Progenitor cell of endocrine pancreas (in vitro differentiated cells): ENCODE measurements at places on chromosomes 16 and 17.

- DNase-seq = no peak
Measured at GRCh38 chr16:75948886-75949285, 222.6 kb upstream of the CPHXL start.

GRCh38 chr16:68361485-68361884, 50.7 kb downstream of the PRMT7 start:
- no peak for DNase-seq

GRCh38 chr16:87956365-87957231, 5.4 kb downstream of the BANP start:
- DNase-seq = no peak

DNA sequence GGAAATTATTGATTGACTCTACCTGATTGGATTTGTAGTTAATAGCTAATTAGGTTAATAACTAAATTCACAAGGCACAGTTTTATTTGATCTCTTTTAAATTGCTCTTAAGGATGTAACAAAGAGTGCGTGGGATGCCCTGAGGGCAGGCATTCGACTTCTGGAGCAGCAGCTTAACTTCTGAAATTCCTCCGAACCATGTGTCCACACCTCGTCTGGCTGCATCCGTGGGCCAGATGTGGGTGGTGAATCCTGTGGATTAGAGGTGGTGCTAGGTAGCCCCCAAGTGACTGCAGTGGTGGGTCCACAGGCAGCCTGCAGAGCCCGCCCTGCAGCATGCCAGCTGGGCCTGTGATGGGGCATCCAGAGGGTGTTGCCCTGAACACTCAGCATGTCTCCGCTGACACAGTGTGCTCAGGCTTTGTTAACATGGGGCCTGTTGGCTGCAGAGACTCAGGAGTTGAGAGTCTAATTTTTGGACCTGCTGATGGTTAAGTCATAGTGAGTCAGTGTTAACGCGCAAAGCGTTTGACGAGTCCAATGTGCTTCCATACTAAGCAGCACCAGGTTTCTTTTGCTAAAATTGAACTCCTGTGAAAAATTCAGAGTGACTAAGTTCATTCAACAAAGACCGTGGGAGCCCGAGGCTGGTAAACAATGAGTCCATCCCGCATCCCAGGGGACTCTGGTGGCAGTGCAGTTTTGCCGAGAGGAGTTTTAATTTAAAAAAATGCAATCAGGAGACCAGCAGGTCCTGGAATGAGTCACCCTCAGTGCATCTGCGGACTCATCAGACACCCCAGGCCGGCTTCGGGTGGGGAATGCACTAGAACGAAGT, 3.8 kb upstream of the NPB start:
- DNase-seq = no peak

DNA sequence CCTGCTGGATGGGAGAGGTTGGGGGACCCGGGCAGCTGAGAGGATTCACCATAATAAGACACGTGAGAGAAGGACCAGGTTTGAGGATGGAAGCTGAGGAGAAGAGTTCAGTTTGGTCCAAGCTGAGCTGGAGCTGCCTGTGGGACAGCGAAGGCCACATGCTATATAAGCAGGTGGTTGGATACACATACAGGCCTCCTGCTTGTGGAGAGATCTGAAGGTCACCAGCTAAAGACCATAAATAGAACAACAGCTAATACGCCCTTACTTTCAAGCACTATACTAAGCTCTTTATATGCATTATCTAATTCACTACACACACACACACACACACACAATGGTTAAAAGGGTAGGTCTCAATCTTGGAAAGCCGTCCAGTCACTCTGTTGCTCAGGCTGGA, 32.1 kb downstream of the DUSP14 start:
- DNase-seq = no peak

DNA sequence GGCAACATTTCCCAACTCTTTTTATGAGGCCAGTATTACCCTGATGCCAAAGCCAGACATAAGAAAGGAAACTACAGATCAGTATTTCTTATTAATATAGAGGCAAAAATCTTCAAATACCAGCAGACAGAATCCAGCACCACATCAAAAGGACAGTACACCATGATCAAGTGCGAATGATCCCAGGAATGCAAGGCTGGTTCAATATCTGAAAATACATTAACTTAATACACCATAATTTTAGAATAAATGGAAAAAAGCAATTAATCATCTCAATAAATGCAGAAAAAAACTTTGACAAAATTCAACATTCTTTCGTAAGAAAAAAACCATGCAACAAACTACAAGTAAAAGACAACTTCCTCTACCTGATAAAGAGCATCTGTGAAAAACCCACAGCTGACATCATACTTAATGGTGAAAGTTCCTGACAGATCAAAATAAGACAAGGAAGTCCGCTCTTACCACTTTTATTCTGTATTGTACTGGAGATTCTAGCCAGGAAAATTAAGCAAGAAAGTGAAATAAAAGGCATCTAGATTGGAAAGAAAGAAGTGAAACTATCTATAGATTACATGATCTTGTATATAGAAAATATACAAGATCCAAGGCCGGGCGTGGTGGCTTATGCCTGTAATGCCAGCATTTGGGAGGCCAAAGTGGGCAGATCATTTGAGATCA, 26.4 kb upstream of the MAPK3 start:
- no peak for DNase-seq

- no peak for DNase-seq
Measured at GRCh38 chr16:85927959-85928358, 29.0 kb downstream of the IRF8 start.

DNA sequence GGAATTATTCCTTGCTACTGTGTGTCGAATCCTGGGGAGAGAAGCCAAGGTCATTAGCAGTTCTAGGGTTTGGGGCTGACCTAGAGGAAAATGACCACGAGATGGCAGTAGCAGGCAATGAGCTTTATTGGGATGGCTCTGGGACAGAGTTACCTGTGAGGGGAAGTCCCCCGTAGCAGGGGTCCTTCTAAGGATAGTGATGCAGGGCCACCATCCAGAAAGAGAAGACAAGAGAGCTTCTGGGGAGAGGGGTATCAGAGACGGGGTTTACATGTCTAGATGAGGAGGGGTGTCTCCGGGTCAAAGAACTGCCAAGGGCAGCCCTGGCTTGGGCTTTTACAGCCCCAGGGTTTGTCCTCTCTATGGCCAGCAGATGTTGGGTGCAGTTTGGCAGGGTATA, 6.4 kb upstream of the GGT6 start:
- peak; percentile 67 for DNase-seq

DNA sequence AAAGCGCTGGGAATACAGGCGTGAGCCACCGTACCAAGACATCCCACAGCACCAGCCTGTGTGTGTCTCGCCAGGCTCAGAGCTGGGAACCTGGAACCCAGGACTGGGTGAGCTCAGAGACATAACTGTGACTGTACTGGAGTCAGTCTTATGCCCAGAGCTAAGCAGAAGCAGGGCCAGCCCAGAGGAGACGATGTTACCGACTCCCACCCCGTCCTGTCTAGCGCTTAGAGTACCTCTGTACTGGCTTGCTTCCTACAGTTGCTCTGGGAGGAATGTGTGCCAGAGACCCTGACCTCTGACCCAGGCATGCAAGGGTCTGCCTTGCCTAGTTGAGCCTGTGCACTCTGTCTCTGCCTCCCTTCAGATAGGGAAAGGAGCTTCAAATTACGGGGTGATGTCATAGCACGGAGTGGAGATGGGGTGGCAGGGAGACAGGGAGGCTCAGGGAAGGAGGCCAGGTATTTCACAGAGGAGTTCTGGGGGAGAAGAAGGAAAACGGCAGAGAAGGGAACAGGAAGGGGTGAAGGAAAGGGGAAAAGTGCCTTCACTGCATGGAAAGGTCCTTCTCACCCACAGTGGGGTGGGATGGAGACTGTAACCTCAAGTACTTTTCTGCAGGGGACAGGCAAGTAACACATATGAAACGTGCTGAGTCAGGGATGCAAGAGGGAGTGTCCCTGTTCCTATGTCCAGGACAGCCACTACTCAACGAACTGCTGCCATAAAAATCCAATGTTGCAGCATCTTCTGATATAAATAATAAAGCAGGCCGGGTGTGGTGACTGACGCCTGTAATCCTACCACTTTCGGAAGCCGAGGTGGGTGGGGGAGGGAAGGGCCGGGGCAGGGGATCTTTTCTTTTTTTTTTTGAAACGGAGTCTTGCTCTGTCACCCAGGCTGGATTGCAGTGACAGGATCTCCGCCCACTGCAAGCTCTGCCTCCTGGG, 5.8 kb upstream of the ARMC5 start:
- no peak for DNase-seq

GRCh38 chr16:20765732-20766131, 1.9 kb downstream of the ACSM3 start:
- no peak for DNase-seq

DNA sequence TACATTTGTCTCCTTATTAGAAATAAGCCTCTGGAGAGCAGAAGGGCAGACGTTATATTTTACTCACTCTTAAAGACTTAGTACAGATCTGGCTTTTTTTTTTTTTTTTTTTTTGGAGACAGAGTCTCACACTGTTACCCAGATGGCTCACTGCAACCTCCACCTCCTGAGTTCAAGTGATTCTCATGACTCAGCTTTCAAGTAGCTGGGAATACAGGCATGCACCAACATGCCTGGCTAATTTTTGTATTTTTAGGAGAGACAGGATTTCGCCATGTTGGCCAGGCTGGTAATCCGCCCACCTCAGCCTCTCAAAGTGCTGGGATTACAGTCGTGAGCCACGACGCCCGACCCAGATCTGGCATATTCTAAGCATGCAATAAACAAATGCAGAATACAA, 36.4 kb upstream of the TMEM97 start:
- DNase-seq = no peak

GRCh38 chr17:76246080-76247066, 6.1 kb upstream of the RNF157 start:
- no peak for DNase-seq

DNA sequence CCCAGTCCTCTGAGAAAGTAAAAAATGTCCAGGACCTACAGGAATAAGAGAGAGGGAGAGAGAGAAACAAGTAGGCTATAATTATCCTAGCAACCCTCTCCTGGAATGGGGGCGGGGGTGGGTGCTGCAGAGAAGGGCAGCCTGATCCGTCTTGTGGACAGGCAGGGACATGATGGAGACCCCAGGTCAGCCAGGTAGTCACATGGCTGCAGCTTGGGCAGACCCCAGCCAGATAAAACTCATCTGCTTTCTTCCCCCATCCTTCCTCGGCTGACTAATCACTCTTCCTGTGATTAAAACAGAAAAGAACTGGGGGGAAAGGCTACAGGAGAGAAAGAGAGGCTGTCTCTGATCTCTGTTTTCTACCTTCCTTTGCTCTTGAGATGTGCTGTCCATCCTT, 32.6 kb downstream of the COPZ2 start:
- DNase-seq = no peak
